ENCODE measurements at places on chromosomes 2 and 18.

GRCh38 chr2:172404824-172405223 is 22.6 kb upstream of the ITGA6 start:
- peak; percentile 93 for DNase-seq

DNA sequence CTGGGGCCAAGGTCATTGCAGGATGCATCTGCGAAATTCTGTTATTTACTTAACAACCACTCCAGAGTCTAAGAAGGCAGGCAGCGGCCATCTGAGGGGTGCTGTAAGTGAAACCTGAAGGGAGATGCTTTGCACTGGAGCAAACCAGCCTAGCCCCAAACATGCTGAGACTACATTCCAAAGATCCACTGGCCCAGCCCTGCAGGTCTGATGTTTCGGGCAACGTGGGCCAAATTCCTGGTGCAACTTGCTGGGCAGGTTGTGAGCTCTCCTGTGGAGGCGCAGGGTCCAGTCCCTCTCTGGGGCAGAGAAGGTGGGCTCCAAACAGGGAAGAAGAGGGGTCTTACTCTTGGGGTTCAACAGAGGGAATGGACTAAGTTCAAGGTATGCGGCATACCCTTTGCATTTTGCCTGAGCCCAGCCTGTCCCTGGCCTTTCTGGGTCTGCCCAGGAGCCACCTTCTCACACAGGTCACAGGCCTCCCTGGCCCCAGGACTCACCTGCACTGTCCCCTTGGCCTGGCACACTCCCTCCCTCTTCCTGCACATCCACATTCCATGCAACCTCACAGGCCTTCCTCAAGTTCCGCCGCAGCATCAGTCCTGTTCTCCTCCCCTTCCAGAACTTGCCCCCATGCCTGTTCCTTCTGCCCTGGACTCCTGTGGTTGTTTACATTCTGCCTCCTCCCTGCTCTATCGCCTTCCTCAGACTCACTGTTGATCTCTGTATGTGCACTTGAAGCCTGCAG is 5.1 kb upstream of the MAL start:
- no peak for DNase-seq

GRCh38 chr2:211487733-211488132 is 931.3 kb downstream of the CPS1 start:
- DNase-seq, result no peak

DNA sequence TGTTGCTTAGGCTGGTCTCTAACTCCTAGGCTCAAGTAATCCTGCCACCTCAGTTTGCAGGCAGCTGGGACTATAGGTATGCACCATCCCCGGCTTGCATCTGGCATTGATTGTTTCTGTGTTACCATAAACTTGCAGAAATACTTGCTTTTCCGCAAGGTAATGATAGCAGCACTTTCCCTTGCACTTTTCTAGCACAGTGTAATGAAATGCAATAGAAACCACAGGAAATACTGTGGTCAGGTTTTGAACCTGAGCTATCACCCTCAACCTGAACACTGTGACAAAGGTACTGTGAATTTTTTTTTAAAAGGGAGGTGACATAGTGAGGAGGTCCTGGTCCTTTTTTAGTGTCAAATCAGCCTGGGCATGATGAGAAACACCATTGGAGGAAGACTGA is 38.3 kb downstream of the DHRS9 start:
- no peak for DNase-seq

DNA sequence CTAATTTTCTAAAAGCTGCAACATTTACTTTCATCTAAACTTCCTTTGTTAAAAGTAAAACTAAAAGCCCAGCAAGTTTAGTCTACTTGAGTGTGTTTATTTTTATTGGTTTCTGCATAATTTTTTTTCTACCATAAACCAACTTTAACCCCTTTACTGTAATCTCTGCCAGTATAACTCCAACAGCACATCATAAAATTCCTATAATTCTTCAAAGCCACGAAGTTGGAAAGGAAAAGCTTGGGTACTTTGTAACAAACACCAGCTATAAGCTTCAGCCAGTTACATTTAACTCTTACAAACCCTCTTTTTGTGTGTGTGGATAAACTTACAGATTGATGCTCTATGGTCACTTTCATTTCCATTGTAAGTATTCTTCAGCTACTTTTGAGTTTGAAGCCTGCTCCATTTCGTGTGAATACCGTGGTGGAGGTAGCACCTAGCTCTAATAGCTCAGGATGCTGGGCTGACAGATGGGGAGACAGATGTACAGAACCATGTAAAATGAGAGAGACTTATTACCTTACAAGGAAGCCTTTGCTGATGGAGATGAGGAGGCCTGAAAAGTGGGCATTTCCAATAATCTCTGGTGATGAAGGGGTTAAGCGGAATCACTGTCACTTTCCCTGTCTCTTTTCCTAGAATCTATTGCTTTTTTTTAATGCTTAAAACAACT is 42.5 kb downstream of the ZEB2 start:
- peak; percentile 43 for DNase-seq

GRCh38 chr2:171837736-171838135 is 56.3 kb downstream of the SLC25A12 start:
- DNase-seq, result peak; percentile 92

DNA sequence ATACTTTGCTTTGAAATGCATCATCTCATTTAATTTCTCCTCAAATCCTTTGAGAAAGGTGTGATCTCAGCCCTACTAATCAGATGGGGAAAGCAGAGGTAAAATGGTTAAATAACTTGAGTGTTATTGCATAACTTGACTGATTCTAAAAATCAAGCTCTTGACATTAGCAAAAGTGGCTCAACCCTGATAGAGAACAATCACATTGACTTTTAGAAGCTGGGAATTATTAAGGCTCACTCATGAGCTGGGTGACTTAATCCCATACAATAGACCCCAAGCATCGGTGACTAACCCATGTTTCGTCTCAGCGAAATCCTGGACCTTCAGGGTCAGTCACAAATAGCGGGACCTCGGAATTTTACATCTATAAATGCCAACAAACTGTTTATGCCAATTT is 378.9 kb downstream of the NBAS start:
- DNase-seq, result peak; percentile 29

GRCh38 chr2:211611621-211612020 is 927.0 kb downstream of the ERBB4 start:
- no peak for DNase-seq

DNA sequence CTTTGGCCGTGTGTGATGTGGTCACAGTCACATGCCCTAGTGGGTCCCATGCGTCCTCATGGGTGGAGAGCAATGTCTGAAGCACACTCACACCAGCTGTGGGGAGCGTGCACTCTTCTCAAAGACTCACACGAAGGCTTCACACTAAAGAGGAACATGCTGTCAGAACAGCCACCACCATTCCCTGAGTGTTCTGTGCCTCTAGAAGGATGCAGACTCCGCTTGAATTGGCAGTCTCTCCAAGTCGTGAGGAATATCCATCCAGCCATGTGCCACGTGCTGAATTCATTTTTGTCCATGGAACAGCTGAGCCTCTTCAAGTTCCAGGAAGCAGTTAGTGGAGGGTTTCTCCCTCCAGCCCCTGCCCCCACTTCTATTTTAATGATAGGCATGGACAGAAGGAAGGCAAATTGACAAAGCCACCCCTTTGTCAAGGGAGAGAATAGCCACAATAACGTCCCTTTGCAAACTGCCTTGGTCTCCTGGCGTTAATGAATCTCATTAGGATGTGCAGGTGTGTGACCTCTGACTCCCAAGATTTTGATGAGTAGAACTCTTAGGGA is 464.3 kb upstream of the ID2 start:
- no peak for DNase-seq

DNA sequence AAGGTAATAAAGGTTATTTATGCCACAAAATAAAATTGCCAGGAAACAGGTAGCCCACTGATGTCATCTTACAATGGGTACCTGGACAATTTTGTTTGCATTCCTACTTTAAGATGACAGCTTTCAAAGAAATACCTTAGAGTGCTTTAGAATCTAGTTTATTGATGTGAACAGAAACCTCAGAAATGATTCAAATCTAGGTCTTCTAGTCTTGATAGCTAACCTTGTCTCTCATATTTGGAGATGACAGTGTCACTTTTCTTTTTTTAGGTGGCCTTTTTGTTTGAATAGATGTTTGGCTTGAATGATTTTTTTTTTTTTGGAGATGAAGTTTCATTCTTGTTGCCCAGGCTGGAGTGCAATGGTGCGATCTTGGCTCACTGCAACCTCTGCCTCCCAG is 69.1 kb downstream of the PIK3C3 start:
- no peak for DNase-seq

GRCh38 chr2:111661286-111661940 is 222.6 kb downstream of the ANAPC1 start:
- DNase-seq, result no peak

GRCh38 chr2:45932278-45932975 is 281.0 kb downstream of the PRKCE start:
- peak; percentile 59 for DNase-seq

GRCh38 chr2:62415518-62415917 is 90.5 kb downstream of the TMEM17 start:
- DNase-seq, result no peak

DNA sequence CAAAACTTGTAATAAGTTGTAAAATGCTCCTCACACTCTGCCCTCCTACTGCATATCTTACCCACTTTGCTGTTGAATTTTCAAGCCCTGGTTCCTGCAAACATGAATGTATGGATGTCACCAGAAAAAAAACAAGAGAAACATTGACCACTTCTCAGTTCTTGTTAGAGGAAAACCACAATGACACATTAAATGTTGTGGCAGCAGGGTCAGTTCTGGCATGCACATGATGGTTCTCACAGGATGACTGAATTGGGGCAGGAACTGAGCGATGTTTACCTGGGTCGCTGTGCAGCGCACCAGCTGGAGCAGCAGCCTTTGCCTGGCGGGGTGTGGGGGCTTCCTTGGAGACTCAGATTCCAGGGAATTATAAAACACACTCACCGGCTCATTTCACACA is 14.0 kb upstream of the PRKCE start:
- DNase-seq, result peak; percentile 36

GRCh38 chr2:20663196-20664070 is 3.5 kb upstream of the GDF7 start:
- DNase-seq, result no peak

GRCh38 chr2:70388813-70389212 is 86.9 kb upstream of the FAM136A start:
- DNase-seq, result no peak

DNA sequence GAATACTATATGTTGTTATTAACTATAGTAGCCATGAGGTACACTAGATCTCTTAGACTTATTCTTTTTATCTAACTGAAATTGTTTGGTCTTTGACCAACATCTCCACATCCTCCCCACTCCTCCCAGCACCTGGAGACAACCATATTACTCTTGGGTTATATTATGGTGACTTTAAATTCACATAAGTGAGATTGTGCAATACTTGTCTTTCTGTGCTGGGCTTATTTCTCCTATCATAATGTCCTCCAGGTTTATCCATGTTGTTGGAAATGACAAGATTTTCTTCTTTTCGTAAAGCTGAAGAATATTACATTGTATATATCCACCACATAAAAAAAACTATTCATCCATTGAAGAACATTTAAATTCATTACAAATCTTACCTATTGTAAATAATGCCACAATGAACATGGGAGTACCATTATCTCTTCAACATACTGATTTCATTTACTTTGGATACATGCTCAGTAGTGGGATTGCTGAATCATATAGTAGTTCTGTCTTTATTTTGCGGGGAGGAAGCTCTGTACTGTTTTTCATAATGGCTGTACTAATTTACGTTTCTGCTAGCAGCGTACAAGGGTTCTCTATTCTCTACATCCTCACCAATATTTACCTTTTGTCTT is 159.2 kb upstream of the SCN7A start:
- peak; percentile 70 for DNase-seq

DNA sequence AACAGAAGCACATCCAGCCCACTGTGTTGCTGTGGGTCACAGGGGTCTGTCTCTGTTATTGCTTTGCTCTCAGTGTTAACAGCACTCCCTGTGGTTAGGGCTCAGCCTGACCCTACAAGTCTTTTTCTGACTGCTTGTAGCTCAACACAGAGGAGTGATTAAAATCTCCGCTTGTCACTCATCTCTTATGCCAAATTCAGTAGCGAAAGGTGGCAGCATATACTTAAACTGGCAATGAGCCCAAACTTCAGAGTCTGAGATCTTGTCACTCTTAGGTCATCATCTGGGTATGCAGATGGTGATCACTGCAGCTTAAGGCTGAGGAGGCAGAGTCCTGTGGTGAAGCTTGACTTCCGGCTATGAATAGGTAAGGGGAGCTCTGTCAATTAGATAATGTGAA is 63.3 kb upstream of the CSRNP3 start:
- no peak for DNase-seq

DNA sequence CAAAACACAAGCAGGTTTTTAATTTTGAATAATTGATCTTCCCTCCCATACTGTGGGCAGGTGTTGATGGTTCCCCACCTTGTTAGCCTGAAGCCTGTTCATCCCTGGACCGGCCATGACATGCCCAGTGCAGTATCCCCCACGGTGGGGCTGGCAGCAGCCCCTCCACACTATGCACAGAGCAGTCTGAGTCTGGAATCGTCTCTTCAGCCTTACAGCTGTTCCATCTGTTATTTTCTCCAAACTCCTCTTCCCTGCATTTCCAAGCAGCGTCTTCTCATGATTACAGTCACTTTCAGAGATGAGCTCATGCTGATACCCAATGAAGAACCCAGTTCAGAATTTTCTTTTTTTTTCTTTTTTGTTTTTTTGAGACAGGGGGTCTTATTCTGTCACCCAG is 68.2 kb downstream of the ADI1 start:
- no peak for DNase-seq

DNA sequence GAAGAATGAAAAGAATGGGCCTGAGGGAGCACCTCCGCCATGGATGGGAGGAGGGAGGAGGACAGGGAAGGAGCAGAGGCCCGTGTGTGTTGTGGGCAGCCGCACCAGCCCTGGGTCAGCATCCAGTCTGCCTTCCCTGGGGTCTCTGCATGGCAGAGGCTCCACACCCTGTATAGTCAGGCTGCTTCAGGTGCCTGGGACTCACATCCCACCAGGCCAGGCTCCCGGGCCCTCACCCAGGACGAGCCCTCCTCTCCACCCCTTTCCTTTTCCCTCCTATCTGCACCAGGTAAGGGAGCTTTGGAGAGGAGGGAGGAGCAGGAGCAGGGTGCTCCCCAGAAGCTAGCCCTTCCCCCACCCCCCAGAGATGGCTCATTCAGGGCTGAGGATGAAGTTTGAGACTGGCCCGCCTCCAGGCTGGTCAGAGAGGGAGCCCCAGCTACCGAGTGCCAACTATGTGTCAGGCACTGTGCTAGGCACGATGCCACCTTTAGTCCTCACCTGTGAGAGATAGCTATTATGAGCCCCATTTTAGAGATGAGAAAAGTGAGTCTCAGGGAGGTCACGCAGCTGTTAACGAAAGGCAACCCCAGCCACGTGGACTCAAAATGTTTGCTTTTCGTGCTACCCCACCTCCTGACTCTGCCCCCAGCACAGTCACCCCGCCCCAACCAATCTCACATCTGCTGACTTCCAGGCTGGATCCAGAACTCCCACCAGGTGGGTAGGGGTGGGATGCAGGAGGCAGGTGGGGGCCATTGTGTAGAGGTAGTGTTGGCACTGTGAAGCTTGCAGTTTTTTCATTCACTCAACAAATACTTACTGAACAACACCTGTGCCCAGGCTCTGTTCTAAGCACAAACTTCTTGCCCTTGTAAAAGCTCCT is 242.1 kb downstream of the DYSF start:
- DNase-seq, result no peak

Data from amniotic epithelial cell (primary cell).